ENCODE measurements at places on chromosomes 16 and 17. TPM values are rescaled to one million over a fixed set of nuclear protein-coding genes. Genes with fewer than 3 reads are reported as not detected.

- peak; percentile 82 for DNase-seq
Measured at GRCh38 chr16:28192806-28193529, 18.8 kb downstream of the XPO6 start.

HSD17B1 gene
- total RNA-seq, result 0.37 TPM

DNA sequence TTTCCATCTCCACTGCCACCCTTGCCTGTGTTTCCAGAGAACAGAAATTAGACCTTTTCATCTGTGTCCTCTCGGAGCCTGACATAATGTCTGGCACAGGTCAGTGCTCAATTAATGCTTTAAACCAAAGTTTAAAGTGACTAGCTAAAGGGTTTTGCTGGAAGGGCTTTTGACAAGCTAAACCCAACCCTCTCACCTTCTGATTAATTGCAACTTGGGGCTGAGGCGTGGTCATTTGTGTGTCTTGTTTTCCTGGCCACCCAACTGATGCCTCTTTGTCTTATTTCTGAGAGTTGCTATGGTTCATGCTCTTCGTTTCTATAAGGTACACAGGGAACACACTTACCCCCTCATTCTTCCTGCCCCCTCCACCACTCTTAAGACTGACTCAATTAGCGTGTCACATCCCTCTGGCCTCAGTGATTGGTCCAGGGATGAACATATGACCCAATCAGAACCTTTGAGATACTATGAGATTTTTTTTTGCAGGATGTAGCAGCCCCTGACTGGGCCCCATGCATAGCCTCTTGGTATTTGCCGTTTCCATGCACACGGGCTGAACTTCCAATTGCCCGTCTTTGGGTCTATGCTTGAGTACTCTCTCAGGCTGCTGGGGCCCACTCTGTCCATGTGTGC, 15.8 kb upstream of the BRD7 start:
- DNase-seq, result no peak

DNA sequence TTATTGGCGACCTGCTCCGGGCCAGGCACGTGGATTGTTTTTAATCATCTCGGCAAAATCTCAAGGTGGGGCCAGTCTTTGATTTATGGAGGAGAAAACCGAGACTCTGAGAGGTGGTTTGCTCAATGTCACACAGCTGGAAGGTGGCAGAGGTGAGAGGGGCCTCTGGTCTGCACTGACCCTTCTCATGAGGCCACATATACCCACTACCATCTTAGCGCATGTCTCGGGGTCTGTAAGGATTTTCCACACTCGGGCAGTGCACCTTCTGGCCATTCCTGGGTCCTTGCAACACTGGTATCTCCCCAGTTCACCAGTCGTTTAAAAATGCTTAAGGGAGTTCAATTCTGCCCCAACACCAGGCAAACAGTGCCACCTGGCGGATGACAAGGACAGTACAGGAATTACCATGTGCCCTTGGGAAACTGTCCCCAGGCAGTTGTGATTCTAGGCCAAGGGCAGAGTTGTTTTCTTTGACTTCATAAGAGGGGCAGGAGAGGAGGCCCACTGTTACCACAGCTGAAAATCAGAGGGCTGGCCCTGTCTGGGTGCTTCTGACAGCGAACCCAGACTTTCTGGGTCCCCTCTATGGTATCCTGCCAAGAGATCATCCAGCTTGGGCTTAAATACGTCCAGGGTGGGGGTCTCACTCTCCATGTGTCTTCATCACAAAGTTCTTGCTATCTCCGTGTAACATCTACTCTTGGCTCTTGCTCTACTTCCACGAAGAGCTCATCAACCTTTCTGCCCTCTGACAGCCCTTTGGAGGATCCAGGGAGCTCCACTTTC, 39.4 kb upstream of the RAI1 start:
- DNase-seq, result peak; percentile 71

- DNase-seq, result peak; percentile 39
Measured at GRCh38 chr17:29565643-29566472, 979 bp downstream of the ABHD15 start.

- no peak for DNase-seq
Measured at GRCh38 chr17:44212507-44213402, 6.7 kb downstream of the UBTF start.

SMPD3 gene
- 0.22 TPM for total RNA-seq

TAF15 gene
- 291 TPM for total RNA-seq

DNA sequence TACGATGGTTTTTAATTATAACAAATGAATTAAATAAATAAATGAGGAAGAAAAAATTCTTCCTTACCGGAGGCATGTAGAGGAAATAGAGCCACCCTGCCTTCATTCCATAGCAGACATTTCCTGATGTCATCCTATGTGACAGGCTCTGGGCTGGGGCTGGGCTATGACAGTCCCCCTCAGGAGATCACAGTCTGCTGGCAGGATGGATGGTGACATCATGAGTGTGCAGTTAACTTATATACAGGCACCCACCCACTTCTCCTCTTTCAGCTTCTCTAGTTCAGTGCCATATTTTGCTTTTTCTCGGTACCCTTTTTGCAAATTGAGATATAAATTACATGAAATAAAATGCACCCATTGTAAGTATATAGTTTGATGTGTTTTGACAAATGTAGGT, 6.4 kb upstream of the CMTM3 start:
- DNase-seq, result no peak

DNA sequence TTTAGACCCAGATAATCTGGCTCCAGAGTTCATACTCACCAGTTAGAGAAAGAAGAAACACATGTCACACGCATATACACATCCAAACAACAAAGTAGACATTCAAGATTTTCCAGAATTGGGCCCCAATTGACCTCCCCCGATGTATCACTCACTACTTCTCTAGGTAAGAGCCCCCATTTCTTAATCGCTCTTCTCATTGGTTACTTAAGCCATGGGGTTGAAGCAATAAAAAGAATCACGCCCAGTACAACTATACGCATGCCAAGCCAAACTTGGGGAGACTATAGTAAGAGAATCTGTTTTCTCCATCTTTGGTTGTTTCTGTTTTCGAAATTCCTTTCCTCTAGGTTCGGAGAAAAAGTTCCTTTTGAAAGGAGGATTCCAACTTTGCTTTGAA, 565 bp downstream of the DDX52 start:
- no peak for DNase-seq

DNA sequence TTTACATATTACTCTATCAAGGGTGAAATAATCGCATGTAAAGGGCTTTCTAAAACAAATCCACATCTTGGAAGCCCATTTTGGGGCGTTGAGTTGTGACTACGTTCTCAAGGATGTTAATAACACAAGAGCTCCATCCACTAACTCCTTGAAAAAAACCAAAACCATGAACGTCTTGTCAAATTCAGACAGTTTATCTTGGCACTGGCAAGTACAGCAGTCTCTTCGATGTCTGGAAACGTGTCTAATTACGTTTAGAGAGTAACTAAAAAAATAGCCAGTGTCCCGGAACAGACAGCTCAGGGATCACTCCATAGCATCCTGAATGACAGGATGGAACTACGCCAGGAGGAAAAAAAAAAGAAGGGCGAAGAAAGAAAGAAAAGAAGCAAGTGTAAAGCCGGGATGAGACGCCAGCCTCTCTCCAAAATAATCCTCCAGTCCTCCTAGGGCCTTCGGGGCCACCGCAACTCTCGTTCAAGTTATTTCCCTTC, 954 bp downstream of the MYO1D start:
- no peak for DNase-seq

- DNase-seq, result no peak
Measured at GRCh38 chr17:56142325-56142724, 10.9 kb upstream of the ANKFN1 start.

GRCh38 chr16:3659251-3659650, 4.8 kb downstream of the DNASE1 start:
- DNase-seq, result no peak

IRF8 gene
- 22.0 TPM for total RNA-seq

B9D1 gene
- total RNA-seq, result 4.8 TPM

DNA sequence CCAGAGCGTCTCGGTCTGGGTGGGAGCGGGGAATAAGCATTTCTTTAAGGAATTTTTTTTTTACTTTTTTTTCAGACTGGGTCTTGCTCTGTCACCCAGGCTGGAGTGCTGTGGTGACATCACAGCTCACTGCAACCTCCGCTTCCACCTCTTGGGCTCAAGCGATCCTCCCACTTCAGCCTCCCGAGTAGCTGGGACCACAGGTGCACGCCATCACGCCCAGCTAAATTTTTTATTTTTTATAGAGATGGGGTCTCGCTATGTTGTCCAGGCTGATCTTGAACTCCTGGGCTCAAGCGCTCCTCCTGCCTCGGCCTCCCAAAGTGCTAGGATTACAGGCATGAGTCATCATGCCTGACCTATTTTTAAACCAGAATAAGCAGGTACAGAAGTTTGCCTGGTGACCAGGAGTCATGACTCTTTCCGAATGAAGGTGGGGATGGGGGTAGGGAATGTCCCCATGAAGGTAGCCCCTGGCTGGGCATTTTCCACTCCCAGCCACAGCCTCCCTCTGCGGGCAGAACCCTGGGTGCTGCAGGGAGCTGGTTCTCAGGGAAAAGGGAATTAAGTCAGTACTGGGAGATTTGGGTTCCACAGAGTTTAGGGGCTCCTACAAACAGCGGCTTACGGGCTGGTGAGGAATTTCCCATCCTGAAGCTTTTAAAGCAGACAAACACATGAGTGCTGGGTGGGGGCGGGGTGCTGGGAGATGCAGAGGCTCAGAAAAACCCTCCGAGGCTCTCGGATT, 48.3 kb downstream of the TBC1D16 start:
- DNase-seq, result no peak

PCYT2 gene
- 30.3 TPM for total RNA-seq

PLA2G10 gene
- not detected for total RNA-seq

CSF3 gene
- total RNA-seq, result not detected

MYH8 gene
- not detected for total RNA-seq

DNA sequence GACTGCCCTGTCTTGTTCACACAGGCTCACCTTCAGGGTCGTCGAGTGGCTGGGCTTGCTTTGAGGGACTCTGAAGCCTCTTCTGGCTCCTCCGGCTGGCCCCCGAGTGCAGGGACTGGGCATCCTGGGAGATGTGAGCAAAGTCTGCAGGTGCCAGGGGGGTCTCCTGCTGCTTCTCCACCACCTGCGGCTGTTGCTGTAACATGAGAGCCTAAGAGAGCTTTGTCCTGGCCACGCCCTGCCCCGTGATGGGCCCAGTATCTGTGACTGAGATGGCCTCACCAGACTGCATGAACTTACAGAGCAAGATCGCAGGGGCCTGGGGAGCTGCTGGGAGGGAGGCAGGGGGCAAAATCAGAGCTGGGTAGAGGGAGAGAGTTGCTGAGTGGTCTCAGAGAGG, 12.5 kb downstream of the ERN2 start:
- DNase-seq, result no peak

DNA sequence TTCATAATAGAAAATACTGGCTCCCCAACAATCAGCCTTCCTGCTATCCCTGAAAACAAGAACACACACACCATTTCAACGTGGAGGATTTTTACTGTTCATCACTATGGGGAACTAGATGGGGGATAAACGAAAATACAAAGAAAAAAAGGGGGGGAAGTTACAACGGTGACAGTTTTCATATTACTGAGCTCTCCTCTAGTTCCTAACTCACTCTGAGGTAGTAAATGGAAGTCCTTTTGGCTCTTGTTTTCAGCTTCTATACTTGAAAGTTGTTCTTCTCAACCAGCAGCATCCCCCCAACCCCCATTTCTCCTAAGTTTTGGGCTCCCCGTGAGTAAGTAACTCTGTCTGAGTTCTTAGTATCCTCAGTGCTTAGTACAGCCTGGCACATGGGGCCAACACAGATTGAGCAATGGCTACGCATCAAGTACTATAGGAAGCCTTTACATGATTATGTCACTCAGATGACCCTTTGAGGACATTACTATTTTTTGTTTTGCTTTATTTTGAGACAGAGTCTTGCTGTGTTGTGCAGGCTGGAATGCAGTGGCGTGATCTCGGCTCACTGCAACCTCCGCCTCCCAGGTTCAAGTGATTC, 4.2 kb upstream of the CORO7 start:
- no peak for DNase-seq

GRCh38 chr16:13315642-13316427, 414.4 kb downstream of the SHISA9 start:
- no peak for DNase-seq

ZPBP2 gene
- 0.58 TPM for total RNA-seq

DNA sequence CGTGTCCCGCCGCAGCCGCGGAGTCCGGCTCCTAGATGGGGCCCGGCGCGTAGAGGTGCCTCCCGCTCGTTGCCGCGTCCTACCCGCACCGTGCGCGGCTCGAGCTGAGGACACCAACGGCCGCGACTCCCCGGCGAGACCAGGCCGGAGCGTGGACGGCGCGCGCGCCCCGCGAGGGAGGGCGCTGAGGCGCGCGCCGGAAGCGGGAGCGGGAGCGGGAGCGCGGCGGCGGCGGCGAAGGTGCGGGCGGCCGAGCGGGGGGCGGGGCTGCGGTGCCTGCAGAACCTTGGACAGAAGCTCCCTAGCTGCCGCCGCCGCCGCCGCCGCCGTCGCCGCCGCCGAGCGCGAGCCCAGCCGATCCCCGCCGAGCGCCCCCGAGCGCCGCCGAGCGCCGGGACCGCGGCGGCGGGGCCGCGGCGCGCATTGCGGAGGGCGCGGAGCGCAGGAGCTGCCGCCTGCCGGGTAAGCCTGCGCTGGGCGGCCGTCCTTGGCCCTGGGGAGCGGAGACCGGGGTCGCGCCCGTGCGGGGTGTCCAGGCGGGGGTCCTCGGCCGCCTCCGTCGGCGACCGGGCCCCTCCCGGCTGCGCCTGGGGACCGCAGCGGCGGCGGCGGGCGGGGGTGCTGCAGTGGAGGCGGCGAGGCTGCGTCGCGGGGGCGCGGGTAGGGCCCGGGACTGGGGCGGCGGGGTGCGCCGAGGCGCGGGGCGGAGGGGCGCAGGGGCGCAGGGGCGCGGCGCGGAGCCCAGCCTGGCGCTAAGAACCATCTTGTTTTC, at the start of gene CDK5R1:
TSS of gene CDK5R1 (plus strand) at position 293 of the 772 bp plus-strand sequence. CDS start 628 bp downstream, outside the sequence.
- peak; percentile 66 for DNase-seq

DRC3 gene
- 0.33 TPM for total RNA-seq

DNA sequence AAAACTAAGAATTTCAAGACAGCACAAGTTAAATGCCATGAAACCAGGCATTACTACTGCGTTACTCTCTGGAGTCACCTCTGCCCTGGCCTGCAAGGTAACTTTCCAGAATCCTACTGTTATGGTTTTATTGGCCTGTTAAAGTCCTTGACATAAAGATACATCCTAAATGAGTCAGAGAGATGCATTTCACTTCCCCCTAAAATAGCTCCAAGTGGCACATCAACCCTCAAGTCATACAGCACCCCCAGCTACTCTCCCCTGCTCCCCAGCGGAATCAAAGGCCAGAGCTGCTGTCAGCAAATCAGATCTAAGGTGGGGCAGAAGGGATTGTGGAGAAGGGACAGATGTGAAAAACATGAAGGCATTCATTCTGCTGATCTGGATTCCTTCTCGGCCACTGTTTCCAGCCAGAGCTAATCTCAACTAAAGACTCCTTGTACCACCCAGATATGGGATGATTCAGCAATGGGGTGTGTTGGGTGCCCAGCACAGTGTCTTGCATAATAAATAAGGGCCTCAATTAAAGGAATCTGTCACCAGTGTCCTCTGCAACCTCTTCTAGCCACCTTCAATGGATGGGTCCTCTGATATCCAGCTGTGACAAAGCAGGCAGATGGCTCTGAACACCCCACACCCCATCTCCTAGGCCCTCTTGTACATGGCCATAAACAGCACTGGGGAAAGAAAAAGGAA, 8.5 kb upstream of the CCL1 start:
- no peak for DNase-seq

TPPP3 gene
- not detected for total RNA-seq

ANKRD40CL gene
- total RNA-seq, result not detected

Data from CD8-positive, alpha-beta memory T cell (primary cell).